ENCODE measurements at places on chromosomes 16 and 17.

DNA sequence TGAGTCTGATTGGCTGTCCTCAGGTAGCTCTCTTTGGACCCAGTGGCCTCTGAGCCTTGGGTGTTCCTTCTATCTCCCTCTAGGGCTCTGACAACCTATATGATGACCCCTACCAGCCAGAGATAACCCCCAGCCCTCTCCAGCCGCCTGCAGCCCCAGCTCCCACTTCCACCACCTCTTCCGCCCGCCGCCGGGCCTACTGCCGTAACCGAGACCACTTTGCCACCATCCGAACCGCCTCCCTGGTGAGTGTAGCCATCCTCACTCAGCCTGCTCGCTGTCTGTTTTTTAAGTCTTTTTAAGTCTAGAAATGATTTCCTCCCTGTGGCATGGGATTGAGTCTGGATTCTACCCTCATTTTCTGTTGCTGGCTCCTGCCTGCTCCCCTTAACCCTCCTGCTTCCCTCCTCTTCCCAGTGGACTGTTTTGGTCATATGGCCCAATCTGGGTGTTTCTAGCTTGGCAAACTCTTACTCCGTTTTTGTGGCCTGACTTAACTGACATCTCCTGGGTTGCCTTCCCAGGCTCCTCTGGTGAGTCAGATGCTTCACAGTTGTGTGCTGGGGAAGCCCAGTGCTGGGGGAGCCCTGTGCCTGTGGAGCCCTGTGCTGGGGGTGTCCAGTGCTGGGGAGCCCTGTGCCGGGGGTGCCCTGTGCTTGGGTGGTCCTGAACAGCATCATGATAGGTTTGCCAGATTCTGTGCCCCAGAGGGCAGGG, 9.9 kb downstream of the TAOK2 start:
- DNase-seq, result no peak

- no peak for DNase-seq
These were observed 272.2 kb downstream of the CDH13 start for GRCh38 chr16:82899006-82899405.

DNA sequence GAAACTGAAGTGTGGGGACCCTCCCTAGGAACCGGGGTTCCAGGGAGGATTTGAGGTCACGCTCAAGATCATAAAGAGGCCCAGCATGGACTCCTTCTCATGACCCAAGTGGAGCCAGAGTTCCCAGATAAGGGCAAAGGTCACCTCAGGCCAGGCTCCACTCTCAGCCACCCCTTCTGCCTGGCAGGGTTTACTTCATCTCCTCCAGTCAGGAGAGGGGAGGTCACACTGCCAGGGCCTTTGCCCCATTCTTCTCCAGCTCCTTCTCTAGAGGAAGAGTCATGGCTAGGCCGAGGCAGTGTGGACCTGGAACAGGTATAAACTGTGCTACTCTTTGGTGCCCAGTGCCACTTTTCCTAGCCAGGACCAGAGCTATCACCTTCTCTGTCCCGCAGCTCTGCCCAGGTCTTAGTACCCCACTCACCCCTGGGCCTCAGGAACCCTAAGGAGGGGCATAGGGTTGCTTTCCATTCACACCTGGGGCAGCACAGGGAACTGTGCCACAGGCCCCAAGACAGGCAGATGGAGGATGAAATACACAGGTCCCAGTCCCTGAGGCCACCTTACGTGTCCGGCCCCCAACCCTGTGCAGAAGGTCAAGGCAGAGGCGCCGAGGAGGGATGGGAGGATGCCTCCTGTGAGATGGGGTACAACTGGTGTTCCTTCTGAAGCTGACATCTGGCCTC, 879 bp upstream of the ACSF2 start:
- no peak for DNase-seq

DNA sequence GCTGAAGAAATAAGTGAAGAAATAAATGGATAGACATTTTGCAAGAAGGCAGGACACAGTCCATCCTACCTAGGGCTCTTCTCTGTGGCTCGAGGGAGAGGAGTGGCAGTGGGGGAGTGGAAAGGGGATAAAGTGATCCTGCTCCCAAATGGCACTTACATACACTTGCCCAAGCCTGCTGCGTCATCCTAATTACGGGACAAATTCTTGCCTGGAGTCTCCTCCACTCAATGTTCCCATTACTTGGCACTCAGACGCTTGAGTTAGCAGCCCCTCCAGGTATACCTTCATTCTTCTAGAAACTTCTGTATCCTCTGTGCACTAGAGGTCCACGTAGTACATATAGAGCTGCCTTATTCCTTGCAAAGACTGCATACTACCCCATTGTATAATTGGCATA, 15.7 kb upstream of the MAP3K14 start:
- no peak for DNase-seq

GRCh38 chr16:54473226-54473993, 186.8 kb upstream of the IRX3 start:
- DNase-seq, result no peak

DNA sequence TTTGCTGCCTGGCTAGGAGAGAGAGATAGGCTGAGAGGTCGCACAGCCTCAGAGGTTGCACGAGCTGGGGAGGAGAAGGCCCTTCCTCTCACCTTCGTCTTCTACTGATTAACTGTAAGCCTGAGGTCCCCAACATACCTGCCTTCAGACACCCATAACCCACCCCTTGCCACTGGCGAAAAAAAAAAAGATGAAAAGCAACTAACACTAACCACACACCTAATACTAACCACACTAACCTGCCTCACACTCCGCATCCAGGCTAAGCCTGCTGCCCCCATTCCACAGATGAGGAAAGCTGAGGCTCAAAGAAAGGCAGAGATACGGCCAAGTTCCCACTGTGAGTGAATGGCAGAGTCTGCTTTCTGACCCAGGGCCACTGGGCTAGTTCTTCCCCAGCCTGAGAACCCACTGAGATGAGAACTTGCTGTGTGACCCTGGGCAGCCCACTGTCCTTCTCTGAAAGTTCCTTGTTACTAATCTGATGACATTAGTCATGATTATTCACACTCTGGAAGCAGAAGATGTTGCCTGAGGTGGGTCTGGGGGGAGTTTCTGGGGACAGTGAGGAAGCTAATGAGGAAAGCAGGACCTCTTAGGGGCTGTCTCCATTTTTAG, 4.6 kb downstream of the IL21R start:
- DNase-seq, result no peak

DNA sequence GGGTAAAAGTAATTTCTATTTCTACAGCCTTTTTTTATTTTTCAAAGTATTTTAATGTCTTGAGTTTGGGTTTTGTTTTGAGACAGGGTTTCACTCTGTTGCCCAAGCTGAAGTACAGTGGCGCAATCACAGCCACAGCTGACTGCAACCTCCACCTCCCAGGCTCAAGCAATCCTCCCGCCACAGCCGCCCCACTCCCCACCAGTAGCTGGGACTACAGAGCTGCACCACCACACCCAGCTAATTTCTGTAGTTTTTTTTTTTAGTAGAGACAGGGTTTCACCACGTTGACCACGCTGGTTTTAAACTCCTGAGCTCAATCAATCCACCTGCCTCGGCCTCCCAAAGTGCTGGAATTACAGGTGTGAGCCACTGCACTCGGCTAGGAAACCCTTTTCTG, 44.0 kb downstream of the TUBD1 start:
- DNase-seq, result peak; percentile 78

- DNase-seq, result no peak
These were observed 18.4 kb upstream of the GPRC5C start for GRCh38 chr17:74413491-74413890.
